Thoracic aorta (tissue), 2 donors: ENCODE measurements at places on chromosomes 16 and 17. TPM values are rescaled to one million over a fixed set of nuclear protein-coding genes. Genes with fewer than 3 reads are reported as not detected.

- no peaks in the 10 kb centered on the region for H3K27me3 ChIP-seq
- no peaks in the 10 kb centered on the region for H3K4me1 ChIP-seq
- H3K27ac ChIP-seq = peak overlapping the region; percentile 2
Measured at GRCh38 chr17:40356990-40357881, 7.3 kb downstream of the GJD3 start.

DNA sequence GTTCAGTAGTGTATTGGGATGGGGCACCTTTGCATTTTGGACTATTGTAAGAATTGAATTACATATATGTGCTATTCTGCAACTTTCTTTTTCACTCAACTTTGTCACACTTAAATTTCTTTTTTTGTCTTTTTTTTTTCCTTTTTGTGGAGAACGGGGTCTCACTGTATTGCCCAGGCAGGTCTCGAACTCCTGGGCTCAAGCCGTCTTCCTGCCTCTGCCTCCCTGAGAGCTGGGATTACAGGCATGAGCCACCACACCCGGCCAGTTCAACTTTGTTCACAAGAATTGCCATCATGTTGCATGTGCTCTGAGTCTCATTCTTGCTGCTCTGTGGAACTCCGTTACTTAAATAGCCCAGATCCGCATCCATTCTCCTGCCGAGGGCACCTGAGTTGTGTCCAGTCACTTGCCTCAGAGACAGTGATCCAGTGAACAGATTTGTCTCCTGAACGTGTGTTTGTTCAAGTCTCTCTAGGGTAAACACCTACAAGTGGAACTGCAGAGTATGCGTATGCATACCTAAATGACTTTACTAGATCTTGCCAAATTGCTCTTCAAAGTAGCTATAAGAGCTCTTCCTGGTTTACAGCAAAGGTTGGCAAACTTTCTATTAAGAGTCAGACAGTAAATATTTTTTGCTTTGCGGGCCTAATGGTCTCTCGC is 3.4 kb upstream of the SLC38A10 start:
- no peak overlapping the region for H3K4me3 ChIP-seq
- no peaks in the 10 kb centered on the region for H3K27me3 ChIP-seq
- no peak overlapping the region for H3K27ac ChIP-seq
- no peak for DNase-seq
- peaks cover 14% of the 10 kb centered on the region for H3K4me1 ChIP-seq

GRCh38 chr16:20799599-20799998 is 6.7 kb downstream of the ERI2 start:
- H3K27ac ChIP-seq = no peak overlapping the region
- H3K36me3 ChIP-seq = no peaks in the 10 kb centered on the region
- no peak overlapping the region for H3K4me3 ChIP-seq
- no peaks in the 10 kb centered on the region for H3K27me3 ChIP-seq
- H3K4me1 ChIP-seq = no peaks in the 10 kb centered on the region

- no peaks in the 10 kb centered on the region for H3K27me3 ChIP-seq
- peak overlapping the region; percentile 79 for H3K4me3 ChIP-seq
- no peaks in the 10 kb centered on the region for H3K36me3 ChIP-seq
- H3K27ac ChIP-seq = peak overlapping the region; percentile 49
Measured at GRCh38 chr17:79024901-79025737, 1.1 kb downstream of the C1QTNF1 start.

DNA sequence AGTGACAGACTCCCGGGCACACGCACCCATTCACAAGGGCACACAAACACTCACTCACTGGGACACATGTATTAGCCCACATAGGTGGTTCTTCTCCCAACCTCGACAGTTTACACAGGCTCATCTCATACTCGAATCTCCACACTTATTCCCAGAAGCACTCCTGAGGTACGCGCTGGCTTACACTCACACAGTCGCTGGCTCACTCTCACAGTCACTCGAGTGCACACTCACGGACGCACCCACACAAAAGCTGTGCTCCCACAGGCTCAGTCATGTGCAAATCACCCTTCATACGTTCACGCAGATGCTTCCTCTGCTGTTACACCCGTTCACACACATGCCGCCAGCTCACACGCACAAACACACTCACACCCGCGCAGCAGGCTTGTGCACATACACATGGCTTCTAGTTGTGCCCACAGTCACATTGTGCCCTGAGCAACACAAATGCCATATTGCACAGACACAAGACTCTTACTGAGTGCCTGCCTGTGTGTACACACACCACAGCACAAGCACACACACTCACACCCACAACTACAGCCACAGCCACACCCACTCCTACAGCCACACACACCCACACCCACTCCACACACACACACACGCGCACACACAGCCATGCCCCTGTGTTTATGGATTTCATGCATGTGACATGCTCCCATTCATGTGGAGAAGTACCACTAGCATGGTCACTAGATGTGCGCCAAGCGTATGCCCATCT is 8.4 kb upstream of the PRR29 start:
- H3K27ac ChIP-seq = no peak overlapping the region
- H3K36me3 ChIP-seq = no peaks in the 10 kb centered on the region
- DNase-seq = no peak
- no peak overlapping the region for H3K4me3 ChIP-seq

HSD11B2 gene
- not detected for total RNA-seq

GRCh38 chr17:70099294-70099693 is 24.3 kb downstream of the KCNJ16 start:
- H3K4me3 ChIP-seq = no peak overlapping the region
- H3K27ac ChIP-seq = no peak overlapping the region

GRCh38 chr16:76389126-76389525 is 111.9 kb downstream of the CNTNAP4 start:
- DNase-seq = no peak
- H3K27me3 ChIP-seq = no peaks in the 10 kb centered on the region
- H3K36me3 ChIP-seq = no peaks in the 10 kb centered on the region
- no peak overlapping the region for H3K4me3 ChIP-seq
- H3K4me1 ChIP-seq = no peaks in the 10 kb centered on the region

DNA sequence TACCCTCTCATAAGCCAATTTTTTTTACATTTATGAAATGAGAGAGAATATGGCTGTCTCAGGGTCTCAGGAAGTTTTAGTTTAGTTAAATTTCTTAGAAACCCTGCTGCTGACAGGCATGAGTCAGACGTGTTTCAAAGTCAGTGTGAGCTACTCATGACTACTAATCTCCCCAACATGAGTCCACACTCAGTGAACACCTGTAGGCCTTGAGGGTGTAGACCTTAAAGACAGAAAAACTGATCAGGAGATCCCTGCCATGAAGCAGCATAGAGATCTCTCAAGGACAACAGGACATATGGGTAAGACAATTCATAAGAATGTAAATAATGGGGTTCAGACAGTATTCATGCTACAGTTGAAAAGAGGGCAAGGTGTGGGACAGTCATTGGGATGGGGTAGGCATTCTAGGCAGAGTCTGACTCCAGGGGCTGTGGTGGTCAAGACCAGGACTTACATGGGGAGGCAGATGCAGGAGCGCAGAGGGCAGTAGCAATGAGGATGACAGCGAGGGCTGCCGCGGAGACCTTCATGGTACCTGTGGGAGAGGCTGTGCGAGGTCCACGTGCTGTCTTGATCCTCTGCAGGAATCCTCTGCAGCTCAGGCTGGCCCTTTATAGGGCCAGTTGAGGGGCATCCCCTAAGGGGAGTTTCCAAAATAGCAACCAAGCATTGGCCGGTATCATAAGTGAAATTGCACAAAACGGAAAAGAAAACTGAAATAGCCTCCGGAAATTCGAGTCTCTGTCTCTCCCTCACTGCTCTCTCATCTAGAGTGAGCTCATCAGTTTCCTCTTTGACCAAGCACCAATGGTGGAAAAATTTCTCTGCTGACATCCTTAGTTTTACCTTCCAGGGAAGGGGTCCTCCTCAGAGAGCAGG is at the start of gene CCL5:
Gene CCL5, minus strand, starts transcription at position 588 of the 882 bp plus-strand sequence.
- no peak for DNase-seq
- H3K4me3 ChIP-seq = peak within 1 kb of the TSS; percentile 20
- no peaks in the 10 kb centered on the region for H3K36me3 ChIP-seq
- no peaks in the 10 kb centered on the region for H3K27me3 ChIP-seq

DNA sequence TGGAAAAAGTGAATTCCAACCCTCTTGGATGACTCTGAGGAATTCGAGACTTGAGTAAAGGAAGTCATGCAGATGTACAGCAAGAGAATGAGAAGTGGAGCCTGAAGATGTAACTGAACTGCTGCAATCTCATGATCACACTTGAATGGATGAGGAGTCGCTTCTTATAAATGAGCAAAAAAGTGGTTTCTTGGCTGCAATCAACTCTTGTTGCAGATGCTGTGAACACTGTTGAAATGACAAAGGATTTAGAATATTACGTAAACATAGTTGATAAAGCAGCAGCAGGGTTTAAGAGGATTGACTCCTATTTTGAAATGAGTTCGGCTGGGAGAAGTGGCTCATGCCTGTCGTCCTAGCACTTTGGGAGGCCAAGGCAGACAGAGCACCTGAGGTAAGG is 25.5 kb downstream of the ASPA start:
- no peaks in the 10 kb centered on the region for H3K27me3 ChIP-seq
- H3K4me3 ChIP-seq = no peak overlapping the region
- no peaks in the 10 kb centered on the region for H3K36me3 ChIP-seq
- no peaks in the 10 kb centered on the region for H3K4me1 ChIP-seq
- H3K27ac ChIP-seq = no peak overlapping the region

ST6GALNAC2 gene
- not detected for total RNA-seq
